Peyer's patch (tissue), 4 donors: ENCODE measurements at places on chromosomes 11 and 22.

DNA sequence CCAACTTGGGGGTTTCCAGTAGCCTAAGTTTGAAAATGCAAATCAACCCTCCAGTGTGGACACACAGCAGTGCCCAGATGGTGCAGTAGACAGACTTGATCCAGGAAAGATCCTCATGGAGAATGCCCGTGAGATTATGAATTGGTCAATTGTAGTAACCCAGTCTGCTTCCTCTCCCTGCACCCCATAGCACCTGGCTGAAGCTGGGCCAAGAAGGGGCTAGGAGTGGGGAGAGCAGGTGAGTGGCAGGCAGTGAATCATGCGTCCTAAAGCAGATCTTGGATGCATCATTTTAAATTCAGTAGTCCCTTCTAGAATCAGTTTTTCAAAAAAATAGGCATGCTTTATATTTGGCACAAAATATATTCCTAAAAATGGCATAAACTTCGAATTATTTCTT is 52.2 kb downstream of the CYB5R2 start:
- DNase-seq = no peak

DNA sequence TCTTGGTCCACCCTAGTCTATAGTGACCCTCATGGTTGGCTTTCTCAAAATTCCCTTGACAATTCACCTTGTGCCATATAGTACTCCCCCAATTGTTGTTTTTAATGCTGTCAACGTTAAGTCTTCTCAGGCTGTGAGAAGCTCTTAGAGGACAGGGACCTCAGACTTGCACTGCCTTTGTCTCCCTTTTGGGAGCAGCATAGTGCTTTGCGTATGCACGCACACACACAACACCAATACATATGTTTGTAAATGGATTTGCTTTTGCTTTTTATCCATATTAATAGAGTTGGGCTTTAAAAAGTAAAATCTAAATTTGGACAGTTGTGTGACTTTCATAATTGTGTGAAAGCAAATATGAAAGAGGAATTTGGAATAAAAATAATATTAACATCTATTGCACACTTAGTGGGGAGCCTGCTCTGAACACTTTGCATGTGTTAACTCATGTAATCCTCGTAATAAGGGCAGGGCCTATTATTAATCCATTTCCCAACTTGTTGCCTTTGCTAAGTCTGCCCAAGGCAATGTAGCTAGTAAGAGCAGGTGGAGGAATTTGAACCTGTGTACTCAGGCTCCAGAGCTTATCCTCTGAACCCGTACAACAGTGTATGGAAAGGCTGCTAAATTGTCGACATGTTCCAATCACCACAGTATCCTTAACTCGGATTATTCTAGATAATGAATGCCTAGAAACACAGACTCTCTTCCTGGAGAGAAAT is 257.7 kb upstream of the NARS2 start:
- no peak for DNase-seq

DNA sequence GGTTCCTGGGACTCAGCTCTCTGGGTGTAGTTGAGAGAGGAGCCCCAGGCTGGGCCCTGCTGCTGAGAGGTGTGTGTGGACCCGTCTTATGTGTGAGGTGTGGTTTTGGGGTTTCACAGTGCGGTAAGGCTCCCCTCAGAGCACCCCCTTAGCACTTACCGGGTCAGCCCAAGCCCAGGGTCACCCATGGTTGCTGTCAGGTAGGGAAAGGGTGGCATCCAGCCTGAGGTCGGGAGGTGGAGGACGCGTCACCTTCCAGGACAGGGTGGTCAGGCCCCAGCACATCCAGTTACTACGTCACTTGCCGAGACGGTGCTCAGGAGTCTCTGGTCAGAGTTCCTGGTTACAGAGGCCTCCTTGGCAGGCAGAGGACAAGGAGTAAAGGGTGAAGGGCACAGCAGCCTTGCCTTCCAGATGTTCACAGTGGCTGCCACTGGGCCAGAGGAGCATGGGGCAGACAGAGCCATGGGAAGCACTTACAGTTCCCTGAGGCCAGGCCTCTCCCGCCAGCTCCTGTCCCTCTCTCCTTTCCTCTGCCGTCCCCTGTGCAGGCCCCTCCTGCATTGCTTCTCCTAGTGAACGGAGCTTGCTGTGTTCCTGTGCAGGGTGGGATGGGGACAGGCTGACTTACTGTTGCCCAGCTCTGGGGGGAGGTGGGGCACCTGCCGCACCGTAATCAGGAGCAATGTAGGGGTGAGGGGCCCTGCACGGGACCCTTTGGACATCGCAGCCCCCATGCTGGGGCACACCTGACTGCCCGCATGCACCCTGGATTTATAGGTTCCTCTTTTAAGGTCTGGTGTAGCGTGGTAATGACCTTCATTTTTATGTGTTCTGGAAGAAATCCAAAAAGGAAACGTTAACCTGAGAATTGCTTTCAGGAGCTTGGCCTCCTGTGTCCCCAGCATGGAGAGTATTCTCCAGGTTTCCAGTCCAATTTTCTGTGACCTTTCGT is 285.9 kb downstream of the TBC1D22A start:
- DNase-seq = no peak

DNA sequence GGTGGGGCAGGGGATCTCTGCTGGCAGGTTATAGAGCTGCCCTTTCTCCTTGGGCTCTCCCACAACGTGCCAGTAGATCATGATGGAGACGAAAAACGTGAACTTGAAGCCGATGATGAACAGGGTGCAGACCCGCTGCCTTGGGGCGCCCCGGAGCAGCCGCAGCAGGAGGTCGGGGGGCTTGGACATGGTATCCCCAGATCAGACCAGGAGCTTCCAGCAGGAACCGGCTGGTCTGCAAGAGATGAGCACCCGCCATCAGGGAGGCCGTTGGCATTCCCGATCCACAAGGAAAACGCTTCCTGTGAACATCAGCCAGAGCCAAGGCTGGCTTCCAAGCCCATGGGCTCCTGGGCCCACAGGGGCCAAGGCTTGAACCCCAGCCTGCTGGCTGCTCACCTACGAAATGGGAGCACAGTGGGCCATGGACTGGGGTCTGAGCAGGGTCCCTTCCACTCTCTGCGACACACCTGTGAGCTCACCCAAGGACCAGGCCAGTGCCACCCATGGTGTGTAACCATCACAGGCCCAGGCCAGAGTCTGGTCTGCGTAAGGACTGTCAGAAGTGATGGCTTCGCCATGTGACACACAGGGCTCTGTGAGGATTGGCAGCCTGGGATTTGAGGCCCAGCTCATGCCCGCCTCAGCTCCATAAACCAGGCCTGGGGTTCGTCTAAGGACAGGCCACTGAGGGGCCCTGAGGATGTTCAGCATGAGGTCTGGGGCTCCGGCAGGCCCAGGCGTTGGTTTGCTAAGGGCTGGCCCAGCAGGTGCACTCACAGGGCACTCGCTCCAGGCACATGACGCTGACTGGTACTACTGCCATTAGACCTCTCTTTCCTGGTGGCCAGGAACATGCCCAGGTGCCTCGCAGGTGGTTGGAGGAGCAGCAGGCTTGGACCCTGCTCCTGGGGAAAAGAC is 26.6 kb downstream of the A4GALT start:
- no peak for DNase-seq

- DNase-seq = no peak
Measured at GRCh38 chr11:35064114-35064800, 74.7 kb upstream of the CD44 start.

- DNase-seq = no peak
Measured at GRCh38 chr11:112321501-112322172, 61.0 kb upstream of the PLET1 start.

GRCh38 chr22:44686873-44687600 is 15.0 kb upstream of the PRR5 start:
- no peak for DNase-seq

DNA sequence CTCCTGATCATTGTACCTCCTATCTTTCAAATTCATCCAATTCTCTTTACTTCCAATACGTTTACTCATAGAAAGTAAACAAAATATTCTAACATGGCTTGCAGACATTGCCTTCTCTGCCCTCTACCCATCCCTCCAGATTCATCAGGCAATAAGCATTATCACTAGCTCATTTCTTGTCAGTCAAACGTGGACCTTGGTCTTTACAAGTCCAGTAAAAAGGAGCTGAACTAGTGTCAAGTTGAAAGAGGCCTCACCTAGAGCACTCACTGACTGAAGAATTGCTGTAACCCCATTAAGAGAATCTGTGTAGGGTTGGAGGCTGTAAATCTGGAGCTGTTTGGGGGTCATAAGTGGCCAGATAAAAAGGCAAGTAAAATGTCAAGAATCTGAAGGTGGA is 435.0 kb upstream of the CCDC179 start:
- no peak for DNase-seq

GRCh38 chr22:33875316-33875715 is 45.0 kb downstream of the LARGE1 start:
- DNase-seq = no peak

GRCh38 chr22:17035246-17035645 is 27.2 kb upstream of the GAB4 start:
- no peak for DNase-seq

- no peak for DNase-seq
Measured at GRCh38 chr11:7060868-7061267, 27.9 kb upstream of the RBMXL2 start.

DNA sequence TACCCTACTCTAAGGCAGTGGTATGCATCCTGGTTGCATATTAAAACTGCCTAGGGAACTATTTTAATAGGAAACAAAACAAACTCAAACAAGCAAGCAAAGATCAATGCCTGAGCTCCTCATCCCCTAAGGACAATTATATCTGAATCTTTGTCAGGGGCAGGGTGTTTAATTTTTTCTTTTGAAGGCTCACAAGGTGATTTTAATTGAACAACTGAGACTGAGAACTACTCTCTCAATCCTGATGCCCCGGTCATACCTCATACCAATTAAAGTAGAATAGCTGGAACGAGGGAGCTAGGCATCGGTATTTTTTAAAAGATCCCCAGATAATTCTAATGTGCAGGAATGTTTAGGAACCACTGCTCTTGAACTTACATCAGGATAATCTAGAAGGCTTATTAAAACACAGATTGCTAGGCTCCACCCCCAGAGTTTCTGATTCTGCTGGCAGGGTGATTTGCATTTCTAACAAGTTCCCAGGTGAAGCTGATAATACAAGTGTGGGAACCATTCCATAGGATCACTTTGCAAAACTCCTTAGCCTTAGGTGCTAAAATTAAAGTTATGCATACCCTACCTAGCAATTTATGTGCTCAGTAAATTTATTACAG is 416.5 kb downstream of the GUCY1A2 start:
- no peak for DNase-seq

- no peak for DNase-seq
Measured at GRCh38 chr11:70389201-70389600, 9.1 kb upstream of the CTTN start.
